ENCODE measurements at places on chromosomes 1 and 21.
A peak's percentile ranks its signal among the peaks of the same experiment; 100 is the strongest.

DNA sequence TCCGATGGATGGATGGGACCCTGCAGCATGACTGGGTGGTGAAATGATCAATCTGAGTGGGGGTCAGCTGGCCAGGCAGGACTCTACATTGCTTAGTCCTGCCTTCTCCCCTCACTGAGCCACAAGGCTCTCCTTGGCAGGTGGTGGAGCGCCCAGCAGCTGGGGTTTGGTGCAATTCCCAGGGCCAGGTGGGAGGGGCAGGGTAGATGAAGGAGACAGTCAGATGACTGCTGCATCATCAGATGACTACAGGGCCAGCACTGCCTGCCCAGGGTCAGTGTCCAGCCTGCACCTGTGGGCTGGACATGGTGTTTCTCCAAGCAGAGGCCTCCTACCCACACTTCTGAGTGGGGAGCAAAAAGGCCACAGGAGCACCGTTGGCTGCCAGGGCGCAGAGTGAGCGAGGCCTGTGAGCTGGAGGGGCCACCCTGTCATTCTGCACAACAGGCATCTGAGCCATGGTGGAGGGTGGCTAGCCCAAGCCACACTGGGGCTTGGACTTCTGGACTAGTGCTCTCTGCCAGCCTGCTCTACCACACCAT lies 103.9 kb upstream of the EDN2 start:
- DNase-seq, result no peak

GRCh38 chr1:188668083-188668482 lies 1809.6 kb downstream of the BRINP3 start:
- no peak for DNase-seq

DNA sequence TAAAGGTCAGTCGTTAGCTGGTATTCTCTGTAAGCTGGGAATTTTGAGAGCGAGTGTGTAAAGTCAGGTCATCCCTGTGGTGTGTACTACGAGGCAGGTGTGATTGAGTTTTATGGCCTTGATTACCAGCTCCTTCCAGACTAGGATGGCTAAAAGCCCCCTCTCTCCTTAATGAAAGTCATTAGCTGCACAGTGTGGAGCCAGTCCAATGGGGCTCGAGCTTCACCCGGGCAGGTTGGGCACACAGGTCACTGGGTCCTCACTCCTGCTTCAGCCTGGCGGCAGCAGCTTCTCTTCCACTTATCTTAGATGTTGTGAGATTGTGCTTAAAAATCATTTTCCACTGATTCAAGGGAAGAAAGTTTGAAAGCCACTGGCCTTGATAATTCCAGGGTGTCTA lies 3.0 kb downstream of the DMRTB1 start:
- DNase-seq, result no peak

- peak; percentile 84 for DNase-seq
Measured at GRCh38 chr21:39385299-39386145, 36.6 kb upstream of the HMGN1 start.

All from fibroblast of pulmonary artery (primary cell).